ENCODE measurements at places on chromosomes 11 and 22.
A peak's percentile ranks its signal among the peaks of the same experiment; 100 is the strongest.

- no peak for DNase-seq
These were observed 73.3 kb upstream of the CSNK2A3 start for GRCh38 chr11:11426226-11426952.

- no peak for DNase-seq
These were observed 27.6 kb upstream of the RCE1 start for GRCh38 chr11:66815646-66816045.

GRCh38 chr11:122093731-122094275 is 22.2 kb downstream of the BLID start:
- no peak for DNase-seq

DNA sequence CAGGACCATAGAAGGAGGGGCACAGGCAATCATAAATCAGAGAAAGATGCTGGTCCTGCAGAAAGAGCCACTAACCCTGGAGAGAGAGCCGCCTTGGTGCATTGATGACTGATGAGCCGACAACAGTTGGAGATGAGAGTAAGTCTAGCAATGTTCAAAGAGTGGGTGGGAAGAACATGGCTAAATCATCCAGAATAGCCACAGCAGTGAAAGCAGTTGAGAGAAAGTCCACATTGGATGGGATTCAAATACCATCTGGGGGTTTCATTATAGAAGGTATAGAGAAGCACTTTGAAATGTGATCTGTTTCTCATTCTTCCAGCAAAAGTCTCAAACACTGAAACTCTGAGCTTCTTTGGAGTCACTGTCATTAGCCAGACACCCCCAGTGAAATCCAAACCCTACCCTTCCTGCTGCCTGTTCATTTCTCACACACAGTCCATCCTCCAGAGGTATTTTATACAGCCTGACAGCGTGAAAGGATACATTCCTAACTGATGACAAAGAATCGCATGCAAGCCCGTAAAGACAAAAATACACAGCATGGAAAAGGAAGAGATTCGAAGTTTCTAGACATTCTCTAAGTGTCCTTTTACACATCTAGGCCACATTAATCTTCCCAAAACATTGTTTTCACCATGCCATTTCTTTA is 303.1 kb upstream of the MPPED2 start:
- DNase-seq, result no peak

DNA sequence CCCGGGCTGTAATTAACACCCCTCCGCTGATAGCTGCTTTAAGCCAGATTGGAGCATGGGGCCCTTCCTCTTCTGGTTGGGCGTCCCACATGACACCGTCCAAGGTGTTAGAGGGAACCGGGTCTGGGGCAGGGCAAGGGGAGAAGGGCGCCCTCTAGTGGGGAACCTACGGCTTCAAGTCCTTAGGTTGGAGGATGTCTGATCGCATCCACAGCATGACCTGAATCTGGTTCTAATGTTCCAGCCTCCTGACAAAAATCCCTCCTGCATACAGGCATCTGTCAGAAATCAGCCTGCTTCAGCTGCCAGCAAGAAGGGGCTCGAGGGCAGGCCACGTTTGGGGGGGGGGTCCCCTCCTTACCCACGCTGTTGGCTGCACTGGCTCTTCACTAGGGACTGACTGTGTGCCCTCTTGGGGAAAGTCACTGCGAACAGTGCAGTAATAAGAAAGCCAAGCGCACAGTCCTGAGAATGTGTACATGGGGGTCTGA is 94.2 kb upstream of the TBCEL start:
- no peak for DNase-seq

DNA sequence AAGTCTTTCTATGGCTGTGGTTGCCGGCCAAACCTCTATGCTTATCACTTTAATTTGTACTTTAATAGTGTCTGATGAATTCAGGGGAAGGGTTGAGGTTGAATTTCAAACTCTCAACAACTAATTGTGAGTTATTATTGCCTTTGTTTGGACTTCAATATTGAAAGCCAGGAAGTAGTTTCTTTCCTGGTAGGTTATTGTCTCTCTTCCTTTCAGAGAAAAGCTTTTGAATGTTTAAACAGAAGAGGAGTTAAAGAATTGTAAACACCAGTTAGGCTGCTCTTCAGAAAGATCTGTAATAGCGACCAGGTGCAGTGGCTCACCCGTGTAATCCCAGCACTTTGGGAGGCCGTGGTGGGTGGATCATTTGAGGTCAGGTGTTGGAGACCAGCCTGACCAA is 22.2 kb downstream of the NNMT start:
- peak; percentile 89 for DNase-seq

- peak; percentile 26 for DNase-seq
These were observed 117.8 kb upstream of the C11orf87 start for GRCh38 chr11:109304159-109304558.

- DNase-seq, result no peak
These were observed 45.5 kb upstream of the IGLL5 start for GRCh38 chr22:22842085-22842484.

DNA sequence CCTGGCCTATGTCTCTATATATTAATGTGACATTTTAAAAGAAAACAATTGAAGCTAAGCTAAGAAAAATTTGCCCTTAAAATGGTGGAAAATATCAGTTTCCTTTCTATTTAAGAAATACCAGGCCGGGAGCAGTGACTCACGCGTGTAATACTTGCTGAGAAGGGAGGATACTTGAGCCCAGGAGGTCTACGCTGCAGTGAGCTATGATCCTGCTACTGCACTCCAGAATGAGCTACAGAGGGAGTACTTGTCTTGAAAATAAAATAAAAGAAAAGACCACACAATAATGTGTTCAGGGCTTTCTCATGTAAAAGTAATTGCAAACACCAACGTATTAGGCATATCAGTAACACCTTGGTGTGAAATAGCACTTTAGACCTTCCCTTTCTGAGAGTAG is 1.4 kb upstream of the PRSS23 start:
- DNase-seq, result no peak

Data from DMS153 (cell line).